T-helper 17 cell (primary cell): ENCODE measurements at places on chromosomes 13 and 19.

- no peak for DNase-seq
These were observed 2.4 kb downstream of the TIMM13 start for GRCh38 chr19:2424686-2425621.

- DNase-seq: no peak
These were observed 109.1 kb downstream of the AKAP11 start for GRCh38 chr13:42381165-42381425.

DNA sequence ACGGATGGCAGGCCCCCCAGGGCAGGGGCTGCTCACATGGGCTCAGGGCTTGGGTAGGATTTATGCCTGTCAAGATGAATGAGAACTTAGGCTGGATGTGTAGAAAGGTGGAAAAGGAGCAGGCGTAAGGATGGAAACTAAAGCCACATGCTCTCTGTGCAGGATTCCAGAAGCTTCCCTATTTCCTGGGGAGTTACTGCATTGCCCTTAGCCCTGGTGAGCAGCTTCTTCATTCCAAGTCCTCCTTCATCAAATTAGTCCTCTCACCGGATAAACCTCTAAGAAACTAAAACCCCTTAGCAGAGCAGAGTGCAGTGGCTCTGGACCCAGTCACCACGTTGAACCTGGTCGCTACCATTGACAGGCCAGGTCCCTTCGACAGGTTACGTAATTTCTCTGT, 7.4 kb downstream of the ATP12A start:
- no peak for DNase-seq

DNA sequence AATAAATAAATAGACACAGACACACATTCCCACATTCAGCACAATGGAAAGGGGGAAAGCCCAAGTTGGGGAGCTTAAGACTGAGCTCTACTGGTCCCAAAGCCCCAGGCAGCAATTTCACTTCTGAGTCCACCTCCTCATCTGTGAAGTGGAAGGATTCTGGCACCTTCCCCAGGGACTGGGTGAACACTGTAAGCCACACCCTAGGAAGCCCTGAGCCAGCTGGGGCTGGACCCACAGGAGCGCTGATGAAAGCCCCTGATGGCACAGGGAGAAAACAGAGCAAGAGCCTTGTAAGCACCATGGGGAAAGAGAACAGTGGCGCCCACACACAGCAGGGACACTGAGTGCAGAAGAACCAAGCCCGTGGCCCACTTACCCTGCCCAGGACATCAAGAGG, 37.8 kb downstream of the EPS15L1 start:
- DNase-seq: no peak

DNA sequence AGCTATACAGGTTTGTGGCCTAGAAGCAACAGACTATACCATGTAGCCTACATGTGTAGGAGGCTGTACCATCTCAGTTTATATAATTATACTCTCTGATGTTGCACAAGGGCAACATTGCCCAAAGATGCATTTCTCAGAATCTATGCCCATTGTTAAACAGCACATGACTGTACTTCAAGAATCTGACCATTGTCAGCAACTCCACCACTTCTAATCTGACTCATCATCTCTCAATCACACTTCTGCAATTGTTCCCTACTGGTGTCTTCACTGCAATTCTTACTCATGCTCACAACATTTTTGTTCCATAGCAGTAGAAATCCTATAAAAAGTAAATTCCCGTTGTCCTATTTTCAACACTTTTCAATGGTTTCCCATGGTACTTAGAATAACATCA, 63.9 kb upstream of the ATXN8OS start:
- DNase-seq: no peak

GRCh38 chr19:16519230-16519687, 23.0 kb downstream of the CHERP start:
- no peak for DNase-seq

DNA sequence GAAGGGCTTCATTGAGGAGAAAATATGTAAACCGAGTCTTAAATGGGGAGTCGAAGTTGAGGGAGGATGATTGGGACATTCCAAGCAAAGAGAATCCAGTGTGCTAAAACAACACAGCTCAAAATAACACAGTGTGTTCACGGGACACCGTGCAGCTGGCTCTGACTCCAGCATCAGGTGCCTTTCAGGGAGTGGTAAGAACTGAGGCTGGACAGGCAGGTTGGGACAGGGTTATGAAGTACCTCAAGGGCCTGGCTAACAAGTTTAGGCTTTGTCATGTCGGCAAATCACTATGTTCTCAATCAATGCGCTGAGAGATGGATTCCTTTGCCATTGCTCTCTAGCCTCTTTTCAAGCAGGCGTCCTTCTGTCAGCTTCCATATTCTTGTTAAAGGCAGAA, 27.5 kb upstream of the WDFY2 start:
- no peak for DNase-seq

DNA sequence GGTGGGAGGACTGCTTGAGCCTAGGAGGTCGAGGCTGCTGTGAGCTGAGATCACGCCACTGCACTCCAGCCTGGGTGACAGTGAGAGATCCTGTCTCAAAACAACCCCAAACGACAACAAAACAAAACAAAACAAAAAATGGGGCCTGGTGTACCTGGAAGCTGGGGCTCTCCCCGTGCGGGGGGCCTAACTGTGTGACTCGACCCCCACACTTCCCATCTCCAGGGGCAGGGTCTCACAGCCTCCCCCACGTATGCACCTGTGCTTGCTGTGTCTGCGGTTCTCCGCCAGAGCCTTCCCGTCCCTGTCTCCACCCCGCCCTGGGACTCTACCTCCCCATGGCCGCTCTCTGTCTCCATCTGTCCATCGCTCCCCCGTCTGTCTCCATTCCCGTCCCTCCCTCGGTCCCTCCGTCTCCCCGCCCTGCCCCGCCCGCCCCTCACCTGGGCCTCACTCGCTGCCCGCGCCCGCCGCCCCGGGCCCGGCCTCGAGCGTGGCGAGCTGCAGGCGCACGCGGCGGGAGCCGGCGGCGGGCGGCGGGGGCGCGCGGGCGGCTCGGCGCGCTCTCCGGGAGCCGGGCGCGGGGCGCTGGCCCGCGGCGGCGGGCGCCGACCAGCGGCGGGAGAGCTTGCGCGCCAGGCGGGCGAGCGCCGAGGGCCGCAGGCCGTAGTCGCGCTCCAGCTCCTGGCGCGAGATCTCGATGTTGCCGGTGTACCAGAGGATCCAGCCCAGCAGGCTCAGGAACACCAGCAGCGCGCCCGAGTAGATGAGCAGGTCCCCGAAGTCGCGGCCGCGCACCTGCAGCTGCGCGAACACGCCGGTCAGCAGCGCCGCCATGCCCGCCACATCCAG, 587 bp downstream of the TMEM238 start:
- peak; percentile 25 for DNase-seq

GRCh38 chr19:57954996-57955395, 7.5 kb upstream of the ZNF256 start:
- DNase-seq: no peak

GRCh38 chr13:25881971-25882451, 169.8 kb downstream of the SHISA2 start:
- DNase-seq: no peak
